ENCODE measurements at places on chromosomes 12 and 14.

GRCh38 chr12:49187184-49187583 lies 1.7 kb downstream of the TUBA1A start:
- no peak for DNase-seq

DNA sequence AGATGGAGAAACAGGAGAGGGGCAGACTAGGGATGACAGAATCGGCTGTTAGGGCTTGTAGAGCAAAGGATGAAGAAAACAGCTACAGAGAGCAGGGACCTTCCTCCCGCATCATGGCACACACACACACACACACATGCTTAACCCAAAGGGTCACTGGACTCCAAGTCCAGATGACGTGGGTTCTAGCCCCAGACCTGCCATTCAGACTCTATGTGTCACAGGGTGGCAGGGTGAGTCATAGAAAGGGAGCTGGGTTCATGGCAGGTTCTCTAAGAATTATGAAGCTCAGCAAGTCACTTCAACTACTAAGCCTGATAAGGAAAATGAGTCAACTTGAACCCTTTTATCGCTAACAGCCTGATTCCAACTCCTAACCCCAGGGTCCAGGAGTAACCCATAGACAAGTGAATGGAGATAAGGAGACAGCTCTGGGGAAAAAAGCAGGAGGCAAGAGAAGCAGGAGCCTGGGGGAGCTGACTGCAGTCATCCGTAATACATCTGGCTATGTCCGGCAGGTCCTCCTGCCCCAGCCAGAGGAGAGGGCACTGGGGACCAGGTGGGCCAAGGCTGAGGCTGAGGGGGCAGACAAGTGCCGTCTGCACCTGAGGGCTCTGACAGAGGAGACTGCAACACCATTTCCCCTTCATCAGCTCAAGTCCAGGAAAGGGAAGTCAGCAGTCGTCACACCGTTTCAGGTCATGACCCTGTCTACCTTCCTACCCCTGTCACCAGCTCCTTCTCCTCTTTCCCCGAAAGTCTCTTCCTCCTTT lies 3.6 kb upstream of the TNFRSF1A start:
- no peak for DNase-seq

GRCh38 chr12:120762086-120762485 lies 36.5 kb downstream of the ACADS start:
- DNase-seq = no peak

DNA sequence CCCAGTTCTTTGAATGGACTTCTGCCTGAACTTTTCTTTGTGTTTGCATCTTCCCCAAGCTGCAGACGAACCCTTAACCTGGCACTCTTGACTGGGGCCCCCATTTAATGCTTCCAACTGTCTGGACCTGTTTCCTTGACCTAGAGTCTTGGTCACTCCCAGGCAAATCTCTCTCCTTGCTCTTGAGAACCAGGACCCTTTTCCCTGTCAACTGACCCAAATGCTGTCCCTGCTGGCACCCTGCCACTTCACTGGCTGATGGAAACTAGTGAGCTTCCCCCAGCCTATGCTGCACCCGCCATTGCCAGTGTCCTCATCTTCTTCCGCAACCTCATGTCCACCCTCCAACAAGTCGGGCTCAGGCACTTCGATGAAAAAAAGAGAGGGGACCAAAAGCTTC lies 79.5 kb downstream of the PRIMA1 start:
- no peak for DNase-seq

All from SK-N-MC (cell line).